Right lobe of liver (tissue), 6 donors: ENCODE measurements at places on chromosomes 1 and 21. TPM values are rescaled to one million over a fixed set of nuclear protein-coding genes. Genes with fewer than 3 reads are reported as not detected.

The NBPF4 gene
- not detected for total RNA-seq

The PLPPR4 gene
- total RNA-seq: 0.18 TPM

The OLIG2 gene
- not detected for total RNA-seq

The SHE gene
- 5.6 TPM for total RNA-seq

The REN gene
- total RNA-seq: 0.25 TPM

The TCEA3 gene
- total RNA-seq: 53.3 TPM

DNA sequence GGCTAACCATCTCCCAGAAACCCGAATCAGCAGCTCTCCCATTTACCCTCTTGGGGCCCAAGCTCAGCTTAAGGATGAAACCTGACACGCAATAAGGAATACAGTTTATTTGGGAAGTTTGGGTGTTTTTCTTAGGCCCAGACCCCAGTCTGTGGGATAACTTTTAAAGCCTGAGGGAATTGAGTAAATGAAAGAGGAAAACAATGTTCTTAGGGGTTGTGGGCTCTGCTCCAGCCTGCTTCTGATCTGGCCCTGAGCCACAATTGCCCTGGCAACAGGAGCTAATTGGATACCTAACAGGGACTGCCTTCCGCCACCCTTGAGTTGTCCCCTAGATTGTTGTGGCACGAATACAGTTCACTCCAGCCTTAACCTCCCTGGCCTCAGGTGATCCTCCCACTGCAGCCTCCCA lies 20.1 kb downstream of the DYRK3 start:
- no peak for DNase-seq

DNA sequence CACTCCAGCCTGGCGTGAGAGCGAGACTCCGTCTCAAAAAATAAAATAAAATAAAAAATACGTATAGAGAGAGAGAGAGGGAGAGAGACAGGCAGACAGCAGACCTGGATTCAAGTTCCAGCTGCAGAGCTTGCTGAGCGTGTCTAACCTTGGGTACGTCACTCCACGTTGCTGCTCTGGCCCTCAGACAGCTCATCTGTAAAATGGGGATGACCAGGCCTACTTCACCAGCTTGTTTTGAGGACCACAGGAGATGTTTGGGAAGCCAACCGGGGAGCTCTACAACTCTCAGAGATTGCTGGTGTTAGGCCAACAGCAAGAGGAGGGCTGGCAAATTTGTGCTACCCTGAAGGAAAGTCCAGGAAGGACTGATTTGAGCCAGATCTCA lies 499 bp upstream of the TRAF5 start:
- no peak for DNase-seq

DNA sequence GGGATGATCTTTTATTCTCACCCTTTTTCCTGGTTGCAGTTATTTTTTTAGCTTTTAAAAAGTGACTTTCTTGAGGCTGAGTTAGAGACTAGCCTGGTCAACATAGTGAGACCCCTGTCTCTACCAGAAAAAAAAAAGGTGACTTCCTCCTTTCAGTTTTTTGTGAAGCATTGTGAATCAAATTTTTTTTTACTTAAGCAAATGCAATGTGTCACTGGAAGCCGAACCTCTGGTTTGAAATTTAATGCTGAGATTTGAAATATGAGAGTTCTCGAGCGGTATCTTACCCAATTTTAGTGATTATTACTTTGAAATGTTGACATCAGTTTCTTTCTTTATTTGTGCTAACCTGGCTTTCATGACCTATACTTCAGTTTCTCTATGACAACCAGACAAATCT lies 3.6 kb downstream of the CAP1 start:
- no peak for DNase-seq
